ENCODE measurements at places on chromosomes 5 and 9.

- no peak for DNase-seq
Measured at GRCh38 chr5:178790371-178790770, 59.9 kb upstream of the ZNF354A start.

DNA sequence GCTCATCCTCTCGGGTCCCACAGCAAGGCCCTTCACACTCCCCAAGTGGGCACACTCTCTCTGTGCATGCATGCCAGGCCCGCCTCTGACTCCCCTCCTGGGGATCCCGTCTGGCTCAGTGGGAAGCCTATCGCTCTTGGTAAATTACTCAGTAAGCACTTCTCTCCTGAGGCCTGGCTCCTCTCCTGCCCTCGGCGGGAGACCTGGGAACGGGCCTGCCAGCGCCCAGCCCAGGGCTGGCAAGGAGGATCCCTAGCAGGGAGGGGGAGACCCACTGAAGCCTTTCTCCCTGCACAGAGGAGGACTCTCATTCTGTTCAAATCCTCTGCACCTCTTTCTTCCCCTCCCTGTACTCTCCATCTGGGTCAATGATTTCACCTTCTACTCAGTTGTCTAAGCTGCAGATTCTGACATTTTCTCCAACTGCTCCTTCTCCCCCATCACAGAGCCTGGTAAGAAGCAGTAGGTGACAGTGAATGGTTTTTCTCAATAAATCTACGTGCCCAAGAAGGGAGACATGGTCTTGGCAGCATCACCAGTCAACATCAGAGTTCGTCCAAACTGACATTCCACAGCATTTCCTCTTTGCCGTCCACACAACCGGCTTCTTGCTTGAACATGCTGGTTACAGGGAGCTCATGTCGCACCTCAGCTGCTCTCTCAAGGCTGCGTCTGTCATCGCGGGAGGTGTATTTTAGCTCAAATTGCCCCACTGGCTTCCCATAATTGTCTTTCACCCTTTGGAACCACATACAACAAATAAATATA, 81.9 kb downstream of the GPR21 start:
- DNase-seq: no peak

GRCh38 chr5:145408048-145408341, 427.1 kb downstream of the PRELID2 start:
- no peak for DNase-seq

DNA sequence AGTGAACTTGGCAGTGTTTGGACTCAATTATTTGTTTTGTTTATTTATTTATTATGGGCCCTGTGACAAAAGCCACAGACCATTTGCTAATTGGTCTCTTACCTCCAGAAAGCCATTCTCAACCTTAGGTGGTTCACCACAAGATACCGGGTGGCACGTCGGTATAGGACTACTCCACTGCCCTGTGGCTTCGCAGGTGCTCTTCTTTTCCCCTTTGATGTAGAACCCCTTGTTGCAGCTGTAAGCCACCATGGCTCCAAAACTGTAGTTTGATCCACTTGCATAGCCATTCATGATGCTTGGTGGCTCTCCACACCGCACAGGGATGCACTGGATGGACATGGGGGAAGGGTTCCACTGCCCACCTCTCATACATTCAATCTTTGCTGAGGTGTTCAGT, 73.3 kb upstream of the TXNDC8 start:
- DNase-seq: no peak

GRCh38 chr9:16368237-16369087, 502.0 kb downstream of the BNC2 start:
- DNase-seq: peak; percentile 54

DNA sequence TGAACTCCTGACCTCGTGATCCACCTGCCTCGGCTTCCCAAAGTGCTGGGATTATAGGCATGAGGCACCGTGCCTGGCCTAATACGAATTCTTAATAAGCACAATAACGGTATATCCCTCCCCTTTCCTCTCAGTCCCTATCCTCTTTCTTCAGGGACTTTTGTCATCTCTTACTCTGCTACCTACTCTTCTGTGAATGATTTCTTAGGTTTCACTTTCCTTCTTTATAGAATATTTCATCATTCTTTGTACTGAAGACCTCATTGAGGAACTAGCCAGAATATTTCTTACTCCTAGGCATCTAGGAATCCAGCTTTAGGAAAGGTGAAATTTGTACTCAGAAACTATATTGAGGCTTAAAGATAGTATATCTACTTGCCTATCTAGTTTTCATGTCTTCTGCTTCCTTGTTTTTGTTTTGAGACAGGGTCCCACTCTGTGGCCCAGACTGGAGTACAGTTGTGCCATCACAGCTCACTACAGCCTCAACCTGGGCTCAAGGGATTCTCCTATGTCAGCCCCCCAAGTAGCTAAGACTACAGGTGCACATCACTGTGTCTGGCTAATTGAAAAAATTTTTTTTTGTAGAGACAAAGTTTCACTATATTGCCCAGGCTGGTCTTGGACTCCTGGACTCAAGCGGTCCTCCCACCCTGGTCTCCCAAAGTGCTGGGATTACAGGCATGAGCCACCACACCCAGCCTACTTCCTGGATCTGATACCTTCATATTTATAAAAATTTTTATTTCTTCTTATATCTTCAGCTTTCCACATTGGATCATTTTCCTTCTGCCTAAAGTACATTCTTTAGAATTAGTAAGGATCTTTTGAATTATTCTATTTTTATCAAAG, 69.7 kb downstream of the GPBP1 start:
- DNase-seq: no peak

DNA sequence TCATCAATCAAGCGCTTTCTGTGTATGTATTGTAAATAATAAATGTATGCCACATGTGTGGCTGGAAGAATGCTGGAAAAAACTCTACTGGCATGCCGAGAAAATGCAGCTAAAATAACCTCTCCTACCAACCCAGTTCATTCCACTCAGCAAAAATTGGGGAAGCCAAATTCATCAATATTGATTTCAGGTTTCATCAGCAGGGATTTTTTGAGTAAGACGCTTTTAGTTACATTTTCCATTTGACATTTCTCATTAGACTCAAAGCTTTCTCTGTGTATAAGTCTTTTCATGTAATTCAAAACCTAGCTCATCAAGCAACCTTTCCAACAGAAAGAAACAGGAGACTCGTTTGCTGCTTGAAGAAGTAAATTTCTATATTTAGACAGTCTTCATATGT, 338.1 kb downstream of the DMRT2 start:
- DNase-seq: no peak

DNA sequence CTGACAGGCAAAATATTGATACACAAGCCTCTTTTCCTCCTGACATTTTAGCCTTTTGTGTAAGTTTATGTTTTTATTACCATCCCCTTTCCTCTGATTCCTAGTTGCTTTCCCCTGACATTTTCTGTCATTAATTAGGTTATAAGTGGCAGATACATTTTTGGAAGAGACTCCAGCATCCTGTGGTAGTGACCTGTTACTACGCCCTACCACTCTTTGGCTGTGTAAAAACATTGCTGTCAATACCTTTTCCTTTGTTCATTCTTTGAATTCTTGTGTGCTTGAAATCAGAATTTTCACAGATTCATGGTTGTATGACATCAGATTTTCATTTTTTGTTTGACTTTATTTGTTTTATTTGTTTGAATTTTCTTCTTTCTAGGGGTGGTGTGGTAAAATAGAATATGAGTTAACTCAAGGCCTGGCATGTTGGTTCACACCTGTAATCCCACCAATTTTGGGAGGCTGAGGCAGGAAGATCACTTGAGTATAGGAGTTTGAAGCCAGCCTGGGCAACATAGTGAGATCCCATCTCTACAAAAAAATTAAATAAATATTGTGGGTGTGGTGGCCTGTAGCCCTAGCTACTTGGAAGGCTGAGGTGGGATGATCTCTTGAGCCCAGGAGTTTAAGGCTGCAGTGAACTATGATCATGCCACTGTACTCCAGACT, 43.4 kb downstream of the UBE2R2 start:
- DNase-seq: no peak

DNA sequence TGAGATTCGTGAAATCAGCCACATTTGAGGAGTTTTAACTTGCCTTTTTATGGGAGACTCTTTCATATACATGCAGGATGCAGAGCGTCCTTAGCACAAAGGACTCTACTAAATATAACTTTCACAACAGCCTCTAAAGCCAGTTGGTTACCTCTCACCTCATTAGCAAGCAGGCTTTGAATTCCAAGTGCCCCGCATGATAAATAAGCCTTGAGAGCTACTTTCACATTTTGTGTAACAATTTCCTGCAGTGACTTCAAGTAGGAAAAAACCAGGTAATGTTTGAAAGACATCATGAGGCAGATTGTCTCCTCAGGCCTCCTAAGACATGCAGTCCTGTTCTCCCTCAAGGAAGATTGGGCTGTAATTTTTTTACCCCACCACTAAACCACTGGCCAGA, 50.5 kb downstream of the RALGPS1 start:
- no peak for DNase-seq

DNA sequence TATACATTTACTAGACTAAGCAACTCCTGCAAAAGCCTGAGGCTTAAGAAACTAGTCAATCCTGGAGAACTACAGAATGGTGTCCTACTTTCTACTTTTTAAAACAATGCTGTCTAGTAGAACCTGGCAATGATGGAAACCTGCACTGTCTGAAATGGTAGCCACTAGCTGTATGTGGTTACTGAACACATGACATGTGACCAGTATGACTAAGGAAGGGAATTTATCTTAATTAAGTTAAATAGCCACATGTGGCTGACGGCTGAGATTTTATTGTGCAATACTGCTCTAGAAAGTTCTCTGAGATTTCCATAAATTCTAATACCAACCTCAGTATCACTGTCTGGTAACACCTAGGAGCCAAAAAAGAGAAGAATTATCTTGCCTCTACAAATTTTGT, 44.9 kb upstream of the RAPGEF6 start:
- DNase-seq: no peak

DNA sequence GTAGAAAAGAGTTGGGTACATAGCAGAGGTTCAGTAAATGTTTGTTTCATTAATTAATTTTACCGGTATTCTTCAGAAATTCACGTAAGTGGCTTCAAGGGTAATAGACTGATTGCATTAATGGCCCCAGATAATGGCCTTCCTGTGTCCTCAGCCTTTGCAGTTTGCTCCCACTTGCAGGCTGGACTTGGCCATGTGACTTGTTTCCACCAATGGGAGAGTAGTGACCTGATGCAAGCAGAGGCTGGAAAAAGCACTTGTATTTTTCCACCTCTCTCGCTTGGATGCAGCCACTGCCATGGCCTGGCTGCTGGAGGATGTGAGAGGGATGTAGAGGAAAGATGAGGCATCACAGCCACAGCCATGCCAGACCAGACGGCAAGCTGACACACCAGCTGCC, 480.9 kb downstream of the CDK5RAP2 start:
- no peak for DNase-seq

DNA sequence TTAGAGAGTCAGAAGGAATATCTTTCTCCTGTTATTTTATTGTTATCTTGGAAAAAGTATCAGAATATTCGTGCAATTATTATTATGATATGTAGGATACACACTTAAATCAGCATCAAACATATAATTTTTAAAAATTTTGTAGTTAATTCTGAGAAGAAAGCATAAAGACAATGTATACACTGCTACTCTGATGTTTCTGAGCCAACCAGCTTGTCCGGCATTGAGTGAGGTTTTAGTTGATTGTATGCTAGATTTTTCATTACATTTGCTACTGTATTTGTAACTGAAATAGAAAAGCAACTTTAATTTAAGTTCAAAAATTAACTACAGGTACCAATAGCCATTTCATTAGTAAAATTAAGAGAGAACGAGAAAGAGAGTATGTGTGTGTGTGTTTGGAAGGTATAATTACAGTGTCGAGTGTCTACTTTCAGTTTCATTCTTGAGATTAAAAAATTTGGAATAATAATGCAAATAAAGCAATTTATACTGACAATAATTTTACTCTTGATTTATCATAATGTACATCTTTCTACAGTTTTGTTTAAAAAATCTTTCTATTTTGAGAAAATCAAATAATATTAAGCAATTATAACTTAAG, 160.4 kb upstream of the CDH12 start:
- no peak for DNase-seq

GRCh38 chr5:151413800-151414199, 33.6 kb upstream of the SLC36A1 start:
- peak; percentile 15 for DNase-seq

- no peak for DNase-seq
Measured at GRCh38 chr5:171709930-171710329, 75.7 kb upstream of the SMIM23 start.

DNA sequence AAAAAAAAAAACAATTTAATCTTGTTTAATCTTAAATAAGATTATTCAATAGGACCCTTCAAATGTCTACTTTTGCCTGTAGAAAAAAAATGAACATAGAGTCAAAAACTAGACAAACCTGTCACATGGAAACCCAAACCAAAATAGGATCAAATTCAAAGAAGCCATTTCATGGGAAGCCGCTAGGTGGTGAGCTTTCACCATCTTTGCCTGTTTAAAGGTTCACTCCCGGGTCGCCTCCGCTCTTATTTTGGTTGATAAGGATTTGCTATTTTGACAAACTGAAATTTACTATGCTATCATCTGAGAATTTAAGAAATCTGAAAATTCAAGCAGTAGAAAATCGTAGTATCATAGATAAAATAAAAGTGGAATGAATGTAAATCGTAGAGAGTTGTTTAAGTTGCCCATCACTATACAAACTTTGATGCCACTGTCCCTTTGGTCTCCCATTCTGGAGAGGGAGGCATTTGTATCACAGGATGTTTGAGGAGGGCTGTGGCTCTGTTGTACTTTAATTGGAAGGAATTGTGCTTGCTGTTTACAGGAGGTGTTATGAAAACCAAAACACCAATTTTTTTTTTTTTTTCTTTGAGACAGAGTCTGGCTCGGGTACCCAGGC, 43.5 kb upstream of the DNAH5 start:
- DNase-seq: peak; percentile 14

- DNase-seq: no peak
Measured at GRCh38 chr5:16733331-16734006, 116.7 kb upstream of the RETREG1 start.

DNA sequence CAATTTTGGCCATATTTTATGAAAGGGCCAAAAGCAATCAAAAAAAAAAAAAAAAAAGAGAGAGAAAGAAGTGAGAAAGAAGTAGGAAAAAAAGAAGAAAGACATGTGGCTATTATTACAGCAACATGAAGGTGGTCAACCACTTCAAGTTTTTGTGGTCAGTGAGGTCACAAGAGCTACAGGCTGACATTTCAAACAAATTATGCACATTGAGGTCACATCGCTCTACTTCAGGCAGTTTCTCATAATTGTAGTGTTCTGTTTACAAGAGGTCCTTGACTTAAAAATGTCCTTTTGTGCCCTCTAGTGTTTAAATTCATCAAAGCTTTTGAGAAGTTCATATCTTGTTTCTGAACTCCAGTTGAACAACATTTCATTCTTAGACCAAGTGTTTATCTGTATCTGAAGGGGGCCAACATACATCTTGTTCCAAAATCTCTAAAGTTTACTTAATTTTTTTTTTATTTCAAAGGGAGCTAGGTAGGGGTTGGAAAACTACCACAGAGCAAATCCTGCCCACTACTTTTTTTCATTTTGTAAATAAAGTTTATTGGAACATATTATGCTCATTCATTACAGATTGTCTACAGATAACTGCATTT, 513.1 kb downstream of the PDE4D start:
- peak; percentile 75 for DNase-seq

GRCh38 chr9:94944626-94945025, 218.1 kb downstream of the AOPEP start:
- DNase-seq: no peak

Data from NCI-H2029 (cell line).